ENCODE measurements at places on chromosomes 5 and 9.

DNA sequence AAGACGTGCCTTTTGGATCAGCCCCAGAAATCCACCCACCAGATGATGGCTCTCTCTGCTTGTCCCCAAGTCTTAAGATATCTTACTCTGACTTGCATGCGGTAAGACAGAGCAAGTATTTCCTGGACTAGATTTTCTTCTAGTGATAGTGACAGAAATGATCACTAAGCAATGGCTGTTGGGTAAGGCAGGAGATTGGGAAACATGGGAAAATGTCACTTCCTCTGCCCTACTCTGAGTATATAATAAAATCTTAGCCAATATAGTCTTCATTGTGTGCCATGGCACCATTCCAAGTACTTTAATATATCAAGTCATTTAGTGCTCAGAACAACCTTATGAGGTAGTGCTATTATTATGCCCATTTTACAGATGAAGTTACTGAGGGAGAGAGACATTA is 31.0 kb upstream of the GNA14 start:
- DNase-seq = no peak

- DNase-seq = no peak
Measured at GRCh38 chr5:65271906-65272305, 209.8 kb downstream of the ADAMTS6 start.

- no peak for DNase-seq
Measured at GRCh38 chr5:36017622-36018021, 26.4 kb upstream of the UGT3A1 start.

DNA sequence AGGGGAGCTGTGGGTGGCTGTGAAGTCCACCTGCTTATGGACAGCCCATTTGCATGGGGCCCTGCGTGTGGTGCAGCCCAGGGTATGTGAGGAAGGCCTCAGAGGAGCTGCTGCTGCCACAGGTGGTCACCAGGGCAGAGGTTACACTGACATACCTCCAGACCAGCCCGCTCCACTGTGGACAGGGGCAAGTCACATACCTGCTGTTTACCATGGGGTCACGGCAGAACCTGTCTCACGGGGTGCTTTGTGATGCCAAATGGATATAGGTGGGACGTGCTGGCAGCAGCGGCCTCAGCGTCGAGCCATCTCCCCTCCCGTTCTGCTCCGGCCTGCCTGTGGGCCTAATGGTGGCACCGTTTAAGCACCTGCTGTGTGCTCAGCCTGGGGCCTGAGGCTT is 127.5 kb upstream of the LMX1B start:
- DNase-seq = no peak

DNA sequence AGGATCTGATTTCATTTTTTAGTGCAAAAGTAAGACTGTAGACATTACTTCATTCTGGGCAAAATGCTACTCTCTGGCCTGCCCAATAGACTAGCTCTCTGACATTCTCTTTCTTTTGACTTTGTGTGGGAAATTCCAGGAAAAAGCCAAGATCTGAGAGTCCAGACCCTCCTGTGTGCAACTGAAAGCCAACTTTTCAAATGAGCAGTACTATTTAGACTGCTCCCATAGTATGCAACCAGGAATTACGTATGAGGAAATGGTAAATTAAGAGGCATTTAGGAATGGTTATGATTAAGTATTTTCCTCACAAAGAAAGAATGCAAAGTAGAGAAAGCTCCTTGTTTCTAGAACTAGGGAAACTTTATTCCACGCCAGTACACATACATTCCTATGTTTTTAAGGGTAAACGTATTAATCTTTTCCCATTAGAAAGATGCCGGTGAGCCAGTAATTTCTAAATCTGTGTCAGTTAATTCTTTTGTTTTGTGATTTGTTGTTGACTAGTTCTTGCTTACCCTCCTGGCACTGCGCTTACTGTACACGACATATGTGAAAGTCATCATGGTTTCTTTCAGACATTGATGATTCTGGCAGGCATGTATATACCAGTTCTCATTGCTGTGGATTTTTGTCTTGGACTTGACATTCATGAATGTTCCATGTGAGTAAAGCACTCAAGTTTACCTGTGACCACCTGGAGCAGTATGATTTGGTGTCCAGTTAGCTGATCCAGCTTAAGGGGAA is 56.0 kb downstream of the AOPEP start:
- no peak for DNase-seq

- DNase-seq = no peak
Measured at GRCh38 chr9:38352530-38353328, 39.8 kb upstream of the ALDH1B1 start.

DNA sequence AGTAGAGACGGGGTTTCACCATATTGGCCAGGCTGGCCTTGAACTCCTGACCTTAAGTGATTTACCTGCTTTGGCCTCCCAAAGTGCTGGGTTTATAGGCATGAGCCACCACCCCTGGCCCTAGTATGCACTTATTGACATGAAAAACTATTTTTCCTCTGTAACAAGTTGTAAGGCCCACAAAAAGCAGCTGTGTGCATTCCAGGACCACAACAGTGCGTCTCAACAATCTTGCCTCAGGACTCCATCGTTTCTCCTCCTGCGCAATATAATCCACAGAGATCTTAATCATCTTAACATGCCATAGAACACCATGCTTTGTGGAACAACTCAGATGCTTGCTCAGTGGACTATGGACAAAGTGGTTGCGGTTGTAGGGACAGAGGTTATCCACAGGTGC is 10.2 kb downstream of the OR2V1 start:
- no peak for DNase-seq

- DNase-seq = no peak
Measured at GRCh38 chr9:94888775-94889174, 162.3 kb downstream of the AOPEP start.
